ENCODE measurements at places on chromosomes 16 and 17.
A peak's percentile ranks its signal among the peaks of the same experiment; 100 is the strongest.

DNA sequence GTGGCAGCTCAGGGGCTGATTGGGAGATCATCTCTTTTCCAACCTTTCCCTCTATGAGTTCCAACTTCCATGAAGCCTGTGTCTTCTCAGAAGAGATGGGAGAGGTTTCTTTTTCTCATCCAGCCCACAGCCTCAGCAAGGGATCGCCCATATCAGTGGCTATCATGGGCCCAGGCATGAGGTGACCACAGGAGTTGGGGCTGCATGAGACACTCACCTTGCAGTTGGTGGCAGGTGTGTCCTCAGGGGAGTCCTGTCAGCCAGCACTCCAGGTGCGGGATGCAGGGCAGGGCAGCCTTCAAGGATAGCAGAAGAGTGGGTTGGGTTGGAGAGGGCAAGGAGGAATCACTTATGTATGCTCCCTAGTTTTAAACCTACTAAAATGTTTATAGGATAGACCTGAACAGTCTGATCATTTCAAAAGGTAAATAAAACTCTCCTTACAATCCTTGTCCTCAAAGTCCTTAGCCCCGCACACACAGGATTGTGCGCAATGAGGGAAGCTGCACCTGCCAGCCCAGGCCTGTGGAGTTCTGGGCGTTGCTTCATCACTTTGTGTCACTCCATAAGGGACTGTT, 811.1 kb downstream of the KCNJ18 start:
- no peak for DNase-seq

DNA sequence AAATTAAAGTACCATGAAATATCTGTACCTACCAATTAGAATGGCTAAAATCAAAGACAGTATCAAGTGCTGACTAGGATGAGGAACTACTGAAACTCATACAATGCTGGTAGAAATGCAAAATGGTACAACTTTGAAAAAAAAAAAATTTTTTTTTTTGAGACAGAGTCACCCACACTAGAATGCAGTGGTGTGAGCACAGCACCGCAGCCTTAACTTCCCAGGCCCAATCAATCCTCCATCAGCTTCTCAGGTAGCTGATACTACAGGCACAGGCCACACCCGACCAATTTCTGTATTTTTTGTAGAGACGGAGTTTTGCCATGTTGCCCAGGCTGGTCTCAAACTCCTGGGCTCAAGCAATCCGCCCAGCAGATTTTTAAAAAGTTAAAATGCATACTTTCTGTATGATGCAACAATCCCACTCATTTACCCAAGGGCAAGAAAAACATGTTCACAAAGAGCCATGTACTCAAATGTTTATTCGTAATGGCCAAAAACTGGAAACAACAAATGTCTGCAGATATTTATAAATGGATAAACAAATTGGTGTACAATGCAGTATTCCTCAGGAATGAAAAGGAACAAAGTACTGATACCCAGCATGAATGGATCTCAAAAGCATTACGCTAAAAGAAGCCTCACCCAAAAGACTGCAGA, 8.7 kb downstream of the SMURF2 start:
- DNase-seq, result peak; percentile 62

DNA sequence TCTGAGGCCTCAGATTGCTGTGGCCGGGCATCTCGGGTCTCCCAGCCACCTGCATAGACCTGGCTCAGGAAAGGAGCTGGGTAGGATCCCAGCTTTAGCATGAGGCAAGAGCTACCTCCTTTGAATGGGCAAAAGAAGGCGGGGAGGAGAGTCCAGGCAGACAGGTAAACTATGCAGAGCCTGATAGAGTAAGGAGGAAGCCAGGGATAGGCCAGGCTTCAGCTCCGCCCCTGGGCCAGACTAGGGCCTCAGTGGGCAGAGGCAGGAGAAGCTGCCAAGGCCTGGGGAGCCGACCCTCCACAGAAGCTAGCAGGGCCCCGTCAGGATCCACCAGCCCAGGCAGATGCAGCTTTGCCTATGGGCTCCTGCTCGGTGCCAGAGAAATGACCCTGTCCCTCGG, 22.6 kb upstream of the UBE2G1 start:
- peak; percentile 61 for DNase-seq

- DNase-seq, result no peak
These were observed 4.1 kb downstream of the ERAL1 start for GRCh38 chr17:28858801-28859355.

- DNase-seq, result no peak
These were observed 13.8 kb upstream of the PLCG2 start for GRCh38 chr16:81765111-81765919.

DNA sequence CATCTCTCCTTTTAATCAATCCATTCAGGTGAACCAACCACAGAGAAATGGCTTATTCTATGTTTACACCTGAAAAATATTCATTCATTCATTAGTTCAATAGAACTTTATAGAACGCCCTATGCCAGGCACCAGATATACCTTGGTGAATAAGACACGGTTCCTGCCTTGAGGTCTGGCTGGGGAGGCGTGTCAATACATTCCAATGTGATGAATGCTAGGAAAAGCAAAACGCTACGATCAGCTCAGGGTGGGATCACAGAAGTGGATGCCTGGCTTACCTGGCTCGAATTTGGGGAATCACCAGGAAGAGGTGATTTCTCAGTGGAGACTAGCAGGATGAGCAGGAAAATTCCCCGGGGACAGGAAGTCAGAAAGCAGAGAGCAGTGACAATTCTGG, 17.5 kb upstream of the WFIKKN2 start:
- DNase-seq, result peak; percentile 86

DNA sequence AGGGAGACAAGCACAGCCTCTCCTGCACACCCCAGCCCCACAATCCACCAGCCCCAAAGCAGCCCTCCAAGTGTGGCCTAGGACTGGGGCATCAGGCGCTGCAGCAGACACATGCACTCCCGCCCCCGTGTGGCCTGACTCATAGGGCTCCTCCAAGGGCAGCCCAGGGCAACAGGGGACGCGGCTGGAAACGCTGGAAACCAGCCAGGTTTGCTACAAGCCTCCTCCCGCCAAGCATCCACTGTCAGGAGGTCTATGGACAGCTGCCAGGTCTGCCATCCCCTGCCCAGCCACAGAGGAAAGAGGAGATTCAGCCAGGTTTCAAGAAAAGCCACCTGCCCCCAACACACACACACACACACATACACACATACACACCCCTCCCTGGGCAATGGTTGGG, 25.8 kb downstream of the SRCIN1 start:
- DNase-seq, result peak; percentile 61

DNA sequence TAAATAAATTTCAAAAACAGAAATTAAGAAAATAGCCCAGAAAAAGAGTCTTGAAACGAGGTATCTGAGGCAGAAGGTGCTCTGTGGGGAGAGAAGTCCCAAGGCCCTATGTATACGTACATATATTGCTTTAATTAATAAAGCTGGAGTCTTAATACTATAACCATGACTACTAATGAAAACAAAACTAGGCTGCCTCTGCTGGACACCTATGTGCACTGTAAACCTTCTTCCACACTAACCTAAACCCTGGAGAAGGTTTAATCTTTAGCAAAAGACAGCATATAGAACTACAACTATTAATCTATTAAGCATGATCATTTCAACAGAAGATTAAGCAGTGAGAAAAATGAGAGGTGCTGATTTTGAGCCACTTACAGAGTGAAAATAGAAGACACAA, 153.9 kb upstream of the C17orf78 start:
- DNase-seq, result no peak

DNA sequence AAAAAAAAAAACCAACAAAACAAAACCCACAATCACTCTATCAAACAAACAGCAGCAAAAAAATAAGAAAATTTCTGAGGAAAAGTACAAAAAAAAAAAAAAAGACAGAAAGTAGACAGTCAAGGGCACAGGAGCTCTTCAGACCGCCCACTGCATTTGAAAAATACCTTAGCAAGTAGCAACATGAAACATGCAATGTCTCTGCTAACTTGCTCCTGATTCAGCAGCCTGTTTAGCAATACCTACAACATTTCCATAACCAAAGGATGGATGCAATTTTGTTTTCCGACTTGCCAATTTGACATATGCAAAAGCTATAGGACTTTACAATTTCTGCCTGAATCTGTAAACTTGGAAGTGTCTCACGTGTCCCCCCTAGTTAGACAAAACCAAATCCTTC, 57.4 kb downstream of the SYNRG start:
- peak; percentile 93 for DNase-seq

GRCh38 chr16:50916040-50916439, 174.2 kb downstream of the CYLD start:
- DNase-seq, result peak; percentile 96

DNA sequence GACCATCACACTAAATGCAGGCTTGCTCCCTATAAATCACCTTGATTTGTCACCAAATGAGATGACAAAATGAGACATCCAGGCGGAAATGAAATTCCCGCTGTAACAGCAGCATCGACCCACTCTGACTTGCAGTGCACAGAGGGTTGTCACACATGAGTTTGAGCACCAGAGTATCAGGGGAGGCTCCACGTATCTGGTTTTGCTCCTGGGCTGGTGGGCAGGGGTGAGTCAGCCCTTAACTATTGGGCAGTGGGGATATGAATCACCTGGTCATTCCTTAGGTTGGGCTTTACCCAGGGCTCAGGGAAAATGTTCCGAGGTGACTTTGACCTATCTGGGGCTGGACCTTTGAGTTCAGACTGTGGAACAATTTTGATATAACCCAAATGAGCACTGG, 245.2 kb upstream of the CCL2 start:
- DNase-seq, result no peak

GRCh38 chr17:14169901-14170300, 66.8 kb downstream of the CDRT15 start:
- DNase-seq, result no peak

- peak; percentile 8 for DNase-seq
These were observed 1.8 kb downstream of the USP7 start for GRCh38 chr16:8961811-8962390.

- DNase-seq, result no peak
These were observed 49.6 kb downstream of the ANKFY1 start for GRCh38 chr17:4214157-4214556.

DNA sequence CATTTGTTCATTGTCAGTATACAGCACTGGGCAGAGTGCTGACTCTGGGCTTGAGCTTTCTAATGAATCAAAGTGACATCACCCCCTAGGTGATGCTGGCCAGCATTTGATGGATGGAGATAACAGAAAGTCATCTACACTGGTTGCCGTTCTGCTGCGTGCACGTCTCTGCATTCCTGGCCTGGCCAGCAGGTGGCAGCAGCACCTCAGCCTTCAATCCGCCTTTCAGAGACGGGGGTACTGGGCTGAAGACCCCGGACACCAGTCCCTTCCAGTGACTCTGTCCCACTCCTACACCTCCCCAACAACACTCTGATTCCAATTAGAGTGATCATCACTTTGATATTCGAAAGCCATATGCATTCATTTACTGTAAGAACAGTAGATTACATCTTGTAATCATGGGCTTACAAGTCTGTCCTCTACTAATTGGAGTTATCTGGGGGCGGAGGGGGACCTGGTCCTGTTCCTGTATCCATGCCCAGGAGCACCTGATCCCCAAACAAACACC, 6.0 kb downstream of the CPSF4L start:
- peak; percentile 59 for DNase-seq

DNA sequence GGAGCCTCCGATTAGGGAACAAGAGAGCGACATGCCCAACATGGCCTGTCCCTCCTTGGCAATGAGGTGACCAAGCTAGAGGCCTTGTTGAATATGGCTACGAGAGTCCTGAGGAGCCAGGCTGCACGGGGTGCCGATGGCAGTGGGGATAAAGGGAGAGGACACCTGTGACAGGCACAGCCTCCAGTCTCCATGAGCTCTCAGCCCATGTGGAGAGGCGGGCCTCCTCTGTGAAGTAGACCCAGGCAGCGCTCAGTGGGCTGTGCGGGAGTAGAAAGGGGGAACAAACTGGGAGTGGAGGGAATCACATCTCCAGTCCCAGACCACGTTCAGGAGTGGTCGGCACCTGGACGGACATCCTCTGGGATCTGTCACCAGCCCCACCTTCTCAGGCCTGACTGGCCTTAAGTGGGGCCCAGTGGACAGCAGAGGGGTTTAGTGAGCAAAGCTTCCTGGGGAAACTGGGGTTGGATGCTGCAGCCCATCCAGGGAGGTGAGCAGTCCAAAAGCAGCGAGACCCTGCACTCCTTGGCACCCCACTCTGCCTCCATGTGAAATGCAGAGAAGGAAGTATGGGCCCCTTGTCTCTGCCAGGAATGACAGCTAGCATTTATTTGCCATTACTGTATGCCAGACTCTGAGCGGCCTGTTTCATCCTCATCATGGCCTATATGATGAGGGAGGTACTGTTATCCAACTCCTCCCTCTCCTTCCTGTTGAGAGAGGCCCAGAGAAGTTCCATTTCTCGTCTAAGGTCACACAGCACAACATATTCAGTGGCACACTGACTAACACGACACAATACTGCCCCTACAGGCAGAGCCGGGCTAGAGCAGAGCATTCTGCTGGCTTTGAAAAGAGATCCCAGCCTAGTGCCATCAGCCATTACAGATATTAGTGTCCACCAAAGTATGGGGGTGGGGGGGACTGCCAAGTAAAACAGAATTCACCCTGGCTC, 4.5 kb upstream of the TMEM92 start:
- DNase-seq, result peak; percentile 69

GRCh38 chr17:8292639-8293395, 2.4 kb downstream of the SLC25A35 start:
- no peak for DNase-seq

Measured in epithelial cell of esophagus (primary cell).